D341Med (cell line): ENCODE measurements at places on chromosomes 11 and 22.
A peak's percentile ranks its signal among the peaks of the same experiment; 100 is the strongest.

- DNase-seq: no peak
Measured at GRCh38 chr22:28710576-28711191, 30.9 kb downstream of the CHEK2 start.

DNA sequence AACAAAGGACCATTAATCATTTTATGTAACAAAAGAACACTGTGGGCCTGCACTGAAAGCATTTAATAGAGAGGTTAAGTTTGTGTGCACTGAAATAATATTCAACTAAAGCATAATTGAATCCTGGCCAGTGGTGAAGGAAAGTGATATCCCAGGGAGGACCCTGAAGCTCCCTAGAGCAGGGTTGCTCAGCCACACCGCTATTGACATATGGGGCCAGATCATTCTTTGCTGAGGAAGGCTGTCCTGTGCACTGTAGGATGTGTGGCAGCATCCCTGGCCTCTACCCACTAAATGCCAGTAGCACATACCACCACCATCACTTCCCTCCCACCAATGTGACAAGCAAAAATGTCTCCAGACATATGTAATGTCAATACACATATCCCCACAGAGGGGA, 166.1 kb upstream of the MTNR1B start:
- no peak for DNase-seq

DNA sequence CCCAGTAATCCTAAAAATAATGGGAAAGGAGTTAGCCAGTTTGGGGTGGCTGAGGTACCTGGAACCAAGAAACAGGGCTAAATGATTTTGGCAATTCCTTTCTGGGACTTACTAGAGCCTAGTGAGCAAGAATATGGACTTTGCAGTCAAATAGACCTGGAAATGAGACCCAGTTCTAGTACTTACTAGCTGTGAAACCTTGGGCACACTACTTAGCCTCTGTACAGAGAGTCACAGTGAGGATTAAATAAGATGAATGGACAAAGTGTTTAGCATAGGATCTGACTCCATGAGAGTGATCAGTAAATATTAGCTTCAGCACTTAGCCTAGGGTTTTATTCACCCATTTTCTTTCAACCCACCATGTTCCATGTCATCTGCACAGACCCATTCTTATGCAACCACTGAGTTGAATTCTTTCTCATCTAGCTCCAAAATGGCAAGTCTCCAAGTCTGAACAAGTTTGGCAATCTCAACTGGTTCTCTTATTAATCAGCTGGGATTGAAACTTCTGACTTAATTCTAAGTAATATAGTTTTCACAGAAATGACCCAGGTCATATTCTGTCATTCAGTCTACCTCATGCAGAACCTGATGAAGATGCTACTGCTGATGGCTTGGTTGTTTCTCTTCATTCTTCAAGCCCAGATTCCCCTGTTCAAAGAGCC, 15.0 kb upstream of the SORL1 start:
- no peak for DNase-seq

DNA sequence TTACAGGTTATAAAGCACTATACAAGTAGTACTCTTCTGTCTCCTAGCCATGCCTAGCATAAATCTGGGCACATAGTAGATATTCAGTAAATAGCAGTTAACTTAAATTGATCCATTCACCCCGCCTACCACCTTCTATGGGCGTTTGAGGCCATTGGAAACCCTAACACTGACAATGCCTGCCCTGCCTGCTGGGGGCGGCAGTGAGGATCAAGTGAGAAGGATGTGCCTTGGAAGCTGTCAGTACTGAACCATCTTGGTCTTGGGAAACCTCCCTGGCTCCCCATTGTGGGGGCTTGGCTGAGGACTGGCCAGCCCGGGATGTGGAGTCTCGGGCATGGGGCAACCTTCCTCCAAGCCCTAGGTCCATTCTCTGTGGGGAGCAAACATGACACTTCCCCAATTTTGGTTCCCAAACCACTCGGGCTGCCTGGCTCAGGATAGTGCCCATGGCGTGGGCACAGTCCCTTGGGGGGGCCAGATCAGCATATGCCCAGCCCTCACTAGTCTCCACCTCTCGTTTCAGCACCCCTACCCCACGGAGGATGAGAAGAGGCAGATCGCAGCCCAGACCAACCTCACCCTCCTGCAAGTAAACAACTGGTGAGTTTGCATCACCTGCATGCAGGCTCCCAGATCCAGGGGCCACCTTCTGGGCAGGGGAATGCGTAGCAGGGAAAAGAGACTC, 67.4 kb downstream of the FEZ1 start:
- no peak for DNase-seq

DNA sequence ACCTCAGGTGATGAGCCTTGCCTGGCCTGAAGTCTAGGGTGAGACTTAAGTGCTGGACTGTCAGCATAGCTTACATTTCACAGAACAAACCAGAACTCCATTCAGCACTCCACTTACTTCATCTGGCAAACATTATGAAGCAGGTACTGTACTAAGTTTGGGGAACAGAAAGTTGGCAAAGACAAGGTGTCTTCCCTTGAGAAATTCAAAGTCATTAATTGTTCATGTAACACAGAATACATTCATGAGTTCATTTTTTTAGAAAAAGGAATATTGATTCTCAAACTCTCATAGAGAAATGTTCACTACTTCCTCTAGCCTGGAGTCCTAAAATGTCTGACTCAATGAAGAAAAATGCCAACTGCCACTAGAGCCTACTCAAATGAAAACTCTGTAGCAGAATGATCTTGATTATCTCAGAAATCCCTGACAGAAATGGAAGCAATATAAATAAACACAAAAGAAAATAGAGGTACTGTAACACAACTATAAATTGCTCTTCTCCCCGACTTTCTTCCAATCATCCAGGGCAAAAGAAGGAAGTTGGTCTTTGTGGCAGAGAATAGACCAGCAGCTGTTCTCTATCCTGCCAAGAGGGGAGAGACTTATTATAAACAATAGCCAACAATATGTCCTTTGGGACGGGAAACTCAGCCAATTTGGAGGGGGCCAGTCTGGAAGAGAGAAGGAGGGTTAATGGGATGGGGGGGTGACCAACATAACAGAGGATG, 129.2 kb upstream of the MTMR2 start:
- DNase-seq: peak; percentile 22

GRCh38 chr11:130706572-130706971, 209.7 kb downstream of the SNX19 start:
- no peak for DNase-seq

GRCh38 chr11:22599458-22599857, 26.2 kb downstream of the FANCF start:
- DNase-seq: no peak

DNA sequence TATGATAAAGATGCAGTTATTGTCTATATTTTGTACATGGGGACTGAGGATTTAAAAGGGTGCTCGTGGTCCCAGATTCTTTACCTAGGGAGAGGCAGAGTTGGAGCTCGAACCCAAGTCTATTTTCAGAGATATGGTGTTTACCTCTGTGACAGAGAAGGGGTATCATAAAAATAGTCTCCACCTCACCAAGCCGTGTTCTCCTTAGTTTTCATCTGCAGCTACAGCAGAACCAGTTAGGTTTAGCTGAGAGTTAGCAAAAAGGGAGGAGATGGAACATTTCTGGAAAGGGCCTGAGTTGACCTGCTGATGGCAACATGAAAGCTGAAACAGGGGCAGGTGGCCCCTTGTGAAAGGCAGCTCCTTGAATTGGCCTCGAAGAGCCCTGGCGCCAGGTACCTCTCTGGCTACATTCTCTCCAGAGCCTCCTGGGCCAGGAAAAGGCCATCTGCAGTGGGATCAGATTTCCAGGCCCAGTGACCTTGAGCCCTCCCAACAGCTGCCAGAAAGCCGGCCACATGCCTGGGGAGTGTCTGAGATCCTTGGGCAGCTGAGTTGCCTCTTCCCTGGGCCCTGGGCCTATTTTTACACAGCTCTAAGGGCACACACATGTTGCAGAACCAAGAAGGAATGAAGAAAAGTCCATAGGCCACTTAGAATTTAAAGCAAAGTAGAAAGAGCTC, 136.6 kb downstream of the NAV2 start:
- DNase-seq: no peak
